Activated T-helper 2 cell treated with anti-CD3 and anti-CD28 coated beads, Interferon-gamma antibody, Interleukin-2, Interleukin-4, amounts not matched to agents 10 μg/mL and 5 μg/mL and 100 μg/mL, durations not matched to agents 14 hours and 24 hours and 36 hours (primary cell): ENCODE measurements at places on chromosomes 12 and 14.

DNA sequence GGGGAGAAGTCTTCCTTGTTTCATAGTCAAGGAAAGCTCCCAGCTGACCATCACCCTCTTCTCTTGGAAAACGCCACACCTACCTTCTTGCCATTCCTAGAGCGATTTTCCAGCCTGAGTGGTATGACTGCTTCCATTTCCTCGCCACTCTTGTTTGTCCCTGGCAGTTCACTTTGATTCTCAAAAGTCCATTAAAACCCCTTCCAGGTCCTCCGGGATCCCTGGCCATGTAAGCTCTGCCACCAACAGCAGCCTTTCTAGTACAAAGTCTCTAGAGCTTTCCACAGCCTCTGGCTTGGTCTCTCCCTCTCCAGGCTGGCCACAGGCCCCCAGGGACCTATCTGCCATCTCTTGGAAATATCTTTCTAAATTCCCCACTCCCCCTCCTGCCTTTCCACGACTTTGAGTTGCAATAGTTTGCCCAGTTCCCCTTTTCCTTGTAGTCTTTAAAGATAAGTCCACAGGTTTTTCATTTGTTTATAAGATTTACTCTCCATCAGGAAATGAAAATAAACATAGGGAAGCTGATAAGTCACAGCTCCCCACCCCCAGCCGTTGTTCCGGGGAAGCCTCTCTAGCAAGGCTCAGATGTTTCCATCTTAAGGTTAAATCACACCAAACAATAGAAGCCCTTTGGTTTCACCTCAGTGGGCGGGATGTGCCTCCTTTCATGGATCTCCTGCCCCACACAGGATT lies 42.9 kb upstream of the SINHCAF start:
- DNase-seq: no peak

GRCh38 chr12:105168006-105168405 lies 60.5 kb downstream of the WASHC4 start:
- no peak for DNase-seq

DNA sequence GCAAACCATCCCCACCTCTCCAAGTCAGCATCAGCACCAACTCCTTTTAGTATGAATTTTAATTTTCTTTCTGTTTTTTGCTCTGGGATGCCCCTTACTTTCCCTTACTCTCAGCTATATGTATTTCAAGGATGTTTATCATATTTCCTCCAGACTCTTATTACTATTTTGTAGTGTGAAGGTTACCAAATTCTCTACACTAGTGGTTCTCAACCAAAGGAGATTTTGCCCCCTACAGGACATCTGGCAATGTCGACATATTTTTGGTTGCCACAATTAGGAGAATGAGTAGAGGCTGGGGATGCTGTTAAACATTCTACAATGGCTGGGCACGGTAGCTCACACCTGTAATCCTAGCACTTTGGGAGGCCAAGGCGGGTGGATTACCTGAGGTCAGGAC lies 29.1 kb upstream of the SOS2 start:
- DNase-seq: no peak

DNA sequence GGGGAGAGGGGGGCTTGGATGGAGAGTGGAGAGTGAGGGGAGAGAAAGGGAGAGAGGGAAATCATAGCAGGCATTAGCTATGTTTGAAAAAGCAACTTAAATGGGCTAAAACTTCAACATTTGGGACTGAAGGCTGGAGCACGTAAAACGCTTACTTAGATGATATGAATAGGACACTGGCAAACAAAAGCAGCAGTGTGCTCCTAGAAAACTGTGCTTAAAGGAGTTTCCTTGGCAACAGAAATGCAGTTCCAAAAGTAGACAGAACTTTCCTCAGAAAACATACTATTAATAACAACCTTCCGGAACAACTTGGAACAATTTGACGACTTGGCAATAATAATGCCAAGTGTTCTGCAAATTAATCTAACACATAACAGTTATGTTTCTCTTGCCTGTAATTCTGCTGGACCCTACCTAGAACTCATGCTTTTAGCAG lies 235.5 kb upstream of the NPAS3 start:
- DNase-seq: no peak

DNA sequence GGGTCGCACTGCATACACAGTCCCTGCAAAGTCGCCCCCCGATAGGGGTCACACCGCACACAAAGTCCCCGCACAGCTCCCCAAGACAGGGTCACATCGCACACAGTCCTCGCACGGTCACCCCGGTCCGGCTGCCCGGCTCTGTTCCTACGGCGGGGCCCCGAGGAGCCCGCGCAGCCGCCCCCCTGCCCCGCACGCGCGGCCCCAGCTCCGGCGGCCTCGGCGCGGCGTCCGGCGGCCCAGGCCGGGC lies 300 bp downstream of the SSH1 start:
- no peak for DNase-seq

- peak; percentile 66 for DNase-seq
Observed at GRCh38 chr12:53499266-53500141, at the start of gene MAP3K12. Gene MAP3K12 (minus strand): TSS chr12:53499458. CDS start chr12:53487391, 12,067 bp downstream.

- no peak for DNase-seq
Observed at GRCh38 chr12:32615441-32615840, 63.7 kb upstream of the DNM1L start.

- no peak for DNase-seq
Observed at GRCh38 chr14:58735596-58735995, 97.8 kb downstream of the DACT1 start.

GRCh38 chr12:110180591-110181005 lies 56.4 kb downstream of the IFT81 start:
- DNase-seq: no peak

GRCh38 chr14:64681796-64682710 lies 22.2 kb upstream of the PLEKHG3 start:
- DNase-seq: no peak

DNA sequence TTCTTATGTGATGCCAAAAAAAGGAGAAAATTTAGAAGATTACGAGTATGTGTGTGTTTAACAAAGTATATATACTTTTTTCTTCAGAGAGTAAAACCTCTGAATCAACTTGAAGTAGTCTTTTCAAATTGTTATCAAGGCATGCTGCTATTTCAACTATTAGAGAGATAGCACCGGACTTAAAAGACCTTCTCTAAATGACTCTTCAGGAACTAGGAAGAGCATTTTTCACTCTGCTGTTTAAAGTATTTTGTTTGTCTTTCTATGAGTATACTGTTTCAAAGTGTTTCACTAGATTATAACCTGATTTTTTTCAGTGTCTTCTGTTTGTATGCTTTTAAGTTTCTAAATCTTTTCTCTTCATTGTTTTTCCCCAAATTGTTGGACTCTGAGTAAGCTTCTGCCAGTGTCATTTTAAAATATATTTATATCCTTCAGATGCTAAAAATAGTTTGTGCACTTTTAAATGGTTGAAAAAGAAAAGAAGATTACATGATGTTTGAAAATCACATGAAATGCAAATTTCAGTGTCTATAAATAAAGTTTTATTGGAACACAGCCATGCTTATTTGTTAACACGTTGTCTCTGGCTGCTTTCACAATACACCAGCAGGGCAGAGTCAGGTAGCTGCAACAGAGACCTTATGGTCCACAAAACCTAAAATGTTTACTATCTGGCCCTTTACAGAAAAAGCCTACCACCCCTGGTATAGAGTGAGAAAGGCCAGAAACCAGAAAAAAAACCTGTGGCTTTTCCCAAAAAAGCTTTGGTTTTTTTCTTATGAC lies 21.3 kb downstream of the CRADD start:
- no peak for DNase-seq

- no peak for DNase-seq
Observed at GRCh38 chr14:66139432-66139831, 346.7 kb upstream of the CCDC196 start.

- DNase-seq: no peak
Observed at GRCh38 chr12:52346593-52346992, 20.7 kb downstream of the KRT85 start.

GRCh38 chr12:116474899-116475298 lies 84.3 kb upstream of the MAP1LC3B2 start:
- no peak for DNase-seq

DNA sequence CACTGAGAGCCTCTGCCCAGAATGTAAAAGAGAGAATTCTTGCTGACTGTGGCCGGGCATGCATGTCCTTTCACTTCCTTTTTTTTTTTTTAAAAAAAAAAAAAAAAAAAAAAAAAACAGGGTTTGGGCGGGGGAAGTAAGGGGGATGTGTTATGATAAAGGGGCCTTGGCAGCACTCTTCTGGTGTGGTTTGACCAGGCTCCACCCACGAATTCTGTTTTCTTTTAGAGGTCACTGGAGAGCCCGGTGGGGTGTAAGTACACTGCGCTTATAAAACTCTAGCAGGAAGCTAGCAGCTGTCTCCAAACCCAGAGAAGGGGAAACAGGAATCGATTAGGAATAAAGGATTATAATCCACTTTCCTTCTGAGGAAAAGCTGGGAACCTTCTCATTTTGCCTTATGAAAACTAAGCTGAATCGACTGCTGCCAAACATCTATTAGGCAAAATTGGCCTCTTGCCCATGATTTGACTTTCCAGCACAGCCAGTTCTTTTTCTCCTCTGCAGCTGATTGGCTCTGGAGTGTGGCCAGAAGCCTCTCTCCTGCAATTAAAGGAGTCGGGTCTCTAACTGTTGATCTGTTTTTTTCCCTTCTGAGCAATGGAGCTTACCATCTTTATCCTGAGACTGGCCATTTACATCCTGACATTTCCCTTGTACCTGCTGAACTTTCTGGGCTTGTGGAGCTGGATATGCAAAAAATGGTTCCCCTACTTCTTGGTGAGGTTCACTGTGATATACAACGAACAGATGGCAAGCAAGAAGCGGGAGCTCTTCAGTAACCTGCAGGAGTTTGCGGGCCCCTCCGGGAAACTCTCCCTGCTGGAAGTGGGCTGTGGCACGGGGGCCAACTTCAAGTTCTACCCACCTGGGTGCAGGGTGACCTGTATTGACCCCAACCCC lies 27.7 kb upstream of the HIGD1C start:
- DNase-seq: no peak

GRCh38 chr14:91872517-91873470 lies 5.5 kb upstream of the TC2N start:
- no peak for DNase-seq

GRCh38 chr12:54384591-54385041 lies at the start of gene ZNF385A:
Gene ZNF385A (minus strand): TSS chr12:54384733. CDS start chr12:54384514, 219 bp downstream.
- no peak for DNase-seq

GRCh38 chr12:106035421-106035820 lies 103.3 kb downstream of the NUAK1 start:
- no peak for DNase-seq

- DNase-seq: peak; percentile 52
Observed at GRCh38 chr14:24665440-24665991, 31.5 kb upstream of the GZMB start.

GRCh38 chr14:102900631-102901571 lies 21.6 kb upstream of the AMN start:
- no peak for DNase-seq

- no peak for DNase-seq
Observed at GRCh38 chr14:104224131-104224505, 85.7 kb downstream of the KIF26A start.
